ENCODE measurements at places on chromosomes 3 and 15. TPM values are rescaled to one million over a fixed set of nuclear protein-coding genes. Genes with fewer than 3 reads are reported as not detected.
A peak's percentile ranks its signal among the peaks of the same experiment; 100 is the strongest.

Gene ISLR2
- total RNA-seq = not detected

DNA sequence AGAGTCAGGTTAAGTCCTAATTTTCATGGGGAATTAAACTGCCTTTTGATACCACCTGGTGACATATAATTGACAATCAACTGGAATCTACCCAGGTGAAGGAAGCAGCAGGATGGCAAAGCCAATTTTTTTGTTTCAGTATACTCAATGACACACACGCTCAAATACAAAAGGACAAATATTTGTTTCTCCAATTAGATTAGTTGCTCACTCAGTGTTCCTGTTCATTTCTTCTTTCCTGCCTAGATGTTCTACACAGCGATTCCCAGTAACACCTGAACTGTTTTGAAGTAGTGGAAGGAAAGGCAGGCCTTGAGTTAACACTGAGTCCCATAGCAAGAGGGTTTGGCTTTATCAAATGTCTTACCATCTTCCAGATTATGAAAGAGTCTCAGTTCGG lies 157.5 kb downstream of the PDZRN3 start:
- DNase-seq = no peak

DNA sequence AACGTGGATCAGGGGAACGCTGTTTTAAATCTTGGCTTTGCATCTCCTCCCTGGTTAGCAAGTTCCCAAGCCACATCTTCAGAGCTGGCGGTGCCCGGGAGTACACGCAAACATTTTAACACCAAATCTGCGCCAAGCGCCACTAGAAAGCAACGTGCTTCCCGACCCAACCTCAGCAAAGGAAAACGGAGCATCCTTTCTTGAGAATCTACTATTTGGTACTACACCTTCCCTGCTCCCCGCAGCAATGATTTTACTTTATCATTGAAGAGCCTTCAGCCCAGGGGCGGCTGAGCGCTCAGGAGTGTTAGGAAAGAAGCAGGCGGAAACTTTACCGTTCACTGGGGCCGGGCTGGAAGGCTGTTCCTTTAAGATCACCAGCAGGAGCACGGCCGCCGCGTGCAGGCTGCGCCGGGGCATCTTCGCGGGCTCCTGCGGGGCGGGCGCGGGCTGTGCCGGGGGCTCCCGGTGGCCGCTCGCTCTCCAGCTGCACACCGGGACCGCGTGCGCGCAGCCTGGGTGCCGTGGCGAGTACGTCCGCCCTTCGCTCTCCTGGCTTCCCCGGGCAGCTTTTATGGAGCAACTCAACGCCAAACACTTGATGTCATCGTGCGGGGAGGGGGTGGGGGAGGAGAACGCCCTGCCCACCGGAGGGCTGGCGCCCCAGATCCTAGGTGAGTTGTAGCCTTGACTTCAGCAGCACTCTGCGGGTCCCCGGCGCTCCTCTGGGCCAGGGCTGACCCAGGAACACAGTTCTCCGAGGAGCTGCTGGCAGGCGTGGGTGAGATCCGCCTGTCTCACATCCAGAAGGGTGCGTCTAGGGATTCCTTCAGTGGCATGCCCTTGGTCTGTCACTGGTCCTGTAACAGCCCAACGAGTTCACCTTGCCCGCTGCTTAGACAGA lies at the start of gene CA12:
TSS of gene CA12 (minus strand) at position 546 of the 904 bp plus-strand sequence. CDS start at position 420, 126 bp downstream.
- no peak for DNase-seq

Gene LYZL4
- not detected for total RNA-seq

GRCh38 chr3:187706971-187707370 lies 4.6 kb upstream of the RTP2 start:
- no peak for DNase-seq

Gene AHSG
- total RNA-seq = 718 TPM

- peak; percentile 81 for DNase-seq
These were observed 9.8 kb downstream of the SLC6A1 start for GRCh38 chr3:11002371-11002807.

Gene FILIP1L
- 4.3 TPM for total RNA-seq

Gene ADGRG7
- total RNA-seq = 22.7 TPM

DNA sequence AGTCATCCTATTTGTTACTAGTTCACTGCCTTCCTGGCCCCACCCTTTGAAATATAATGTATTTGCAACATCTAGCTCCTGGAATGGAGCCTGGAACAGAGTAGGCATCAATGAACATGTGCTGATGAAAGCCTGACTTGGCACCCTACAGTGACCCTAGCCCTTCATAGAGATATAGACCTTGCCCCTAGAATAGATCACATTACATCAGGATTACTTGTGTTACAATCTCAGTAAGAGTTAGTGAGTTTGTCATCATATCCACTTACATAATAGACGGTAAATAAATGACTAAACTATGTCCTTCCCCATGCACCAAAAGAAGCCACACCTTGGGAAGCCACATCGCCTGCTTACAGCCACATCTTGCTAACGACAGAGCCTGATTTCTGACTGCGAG lies 110.5 kb upstream of the WNT5A start:
- peak; percentile 66 for DNase-seq

GRCh38 chr3:124510290-124510689 lies 220.0 kb upstream of the UMPS start:
- no peak for DNase-seq

DNA sequence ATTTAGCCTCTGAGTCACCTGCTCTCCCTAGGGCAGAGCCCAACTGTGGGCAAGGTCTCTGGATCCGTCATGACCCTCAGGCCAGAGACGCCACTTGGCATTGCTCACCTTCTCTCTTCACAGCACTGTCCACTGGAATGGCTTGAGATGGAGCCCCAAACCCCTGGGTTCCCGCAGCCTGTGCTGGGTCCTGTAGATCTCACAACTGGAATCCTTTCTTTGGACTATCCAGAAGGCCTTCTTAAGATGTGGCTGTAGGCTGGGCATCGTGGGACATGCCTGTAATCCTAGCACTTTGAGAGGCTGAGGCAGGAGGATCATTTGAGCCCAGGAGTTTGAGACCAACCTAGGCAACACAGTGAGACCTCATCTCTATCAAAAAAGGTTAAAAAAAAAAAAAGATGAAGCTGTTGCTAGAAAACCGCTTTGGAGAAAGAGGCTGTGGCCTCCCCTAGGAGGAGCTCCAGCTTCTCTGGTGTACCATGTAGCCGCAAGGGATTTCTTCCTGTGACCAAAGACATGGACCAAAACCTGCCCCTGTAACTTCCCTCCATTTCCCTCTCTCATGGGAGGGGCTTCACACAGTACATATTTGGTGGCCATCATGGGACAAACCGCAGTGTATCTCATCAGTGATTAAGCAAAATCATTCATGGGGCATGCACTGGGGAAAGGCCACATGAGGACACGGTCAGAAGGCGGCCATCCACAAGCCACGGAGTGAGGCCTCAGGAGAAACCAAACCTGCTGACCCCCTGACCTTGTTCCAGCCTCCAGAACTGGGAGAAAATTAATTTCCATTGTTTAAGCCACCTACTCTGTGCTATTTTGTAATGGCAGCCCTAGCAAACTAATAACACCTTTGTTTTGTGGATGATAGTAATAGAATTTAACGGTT lies 23.3 kb upstream of the BUB1B start:
- no peak for DNase-seq

DNA sequence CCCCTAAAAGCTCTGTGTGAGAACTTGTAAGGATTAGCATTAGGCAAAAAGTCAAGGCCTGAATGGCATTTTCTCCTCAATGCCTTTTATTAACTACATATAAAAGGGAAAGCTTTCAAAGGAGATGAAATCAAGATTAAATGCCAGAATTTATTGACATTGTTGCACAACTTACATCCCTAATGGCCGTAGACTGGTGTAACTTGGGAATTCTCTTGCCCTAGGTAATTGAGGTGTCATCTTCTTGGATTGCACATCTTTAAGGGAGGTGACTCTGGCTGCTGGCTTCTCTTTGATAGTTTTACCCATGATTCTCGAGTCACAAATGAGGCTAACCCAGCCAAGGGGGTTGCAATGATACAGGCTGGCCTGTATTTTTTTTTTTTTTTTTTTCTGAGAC lies 249.1 kb downstream of the TBL1XR1 start:
- DNase-seq = no peak

GRCh38 chr3:30625541-30626438 lies 19.4 kb downstream of the TGFBR2 start:
- DNase-seq = peak; percentile 71

Gene ALPK3
- 5.2 TPM for total RNA-seq

Gene SPINT1
- total RNA-seq = 1.1 TPM

Gene CIAO2A
- 186 TPM for total RNA-seq

GRCh38 chr3:47908744-47909143 lies 105.8 kb downstream of the DHX30 start:
- no peak for DNase-seq

DNA sequence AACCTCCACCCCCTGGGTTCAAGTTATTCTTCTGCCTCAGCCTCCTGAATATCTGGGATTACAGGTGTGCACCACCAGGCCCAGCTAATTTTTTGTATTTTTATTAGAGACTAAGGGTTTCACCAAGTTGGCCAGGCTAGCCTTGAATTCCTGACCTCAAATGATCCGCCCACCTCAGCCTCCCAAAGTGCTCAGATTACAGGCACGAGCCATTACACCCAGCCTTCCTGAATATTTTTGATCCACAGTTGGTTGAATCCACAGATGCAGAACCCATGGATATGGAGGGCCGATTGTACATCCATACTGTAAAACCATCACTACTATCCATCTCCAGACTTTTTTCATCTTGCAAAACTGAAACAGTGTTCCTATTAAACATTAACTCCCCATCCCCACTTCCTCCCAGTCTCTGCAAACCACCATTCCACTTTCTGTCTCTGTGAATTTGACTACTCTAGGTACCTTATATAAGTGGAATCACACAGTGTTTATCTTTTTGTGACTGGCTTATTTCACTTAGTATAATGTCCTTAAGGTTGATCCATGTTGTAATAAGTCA lies 8.2 kb upstream of the TMEM62 start:
- no peak for DNase-seq

Gene EDEM1
- 40.6 TPM for total RNA-seq

- no peak for DNase-seq
These were observed 31.8 kb upstream of the ALDH1L1 start for GRCh38 chr3:126212250-126212619.

GRCh38 chr3:15051531-15051930 lies 13.6 kb downstream of the MRPS25 start:
- peak; percentile 51 for DNase-seq

GRCh38 chr15:92541291-92542200 lies 114.0 kb downstream of the FAM174B start:
- DNase-seq = no peak

DNA sequence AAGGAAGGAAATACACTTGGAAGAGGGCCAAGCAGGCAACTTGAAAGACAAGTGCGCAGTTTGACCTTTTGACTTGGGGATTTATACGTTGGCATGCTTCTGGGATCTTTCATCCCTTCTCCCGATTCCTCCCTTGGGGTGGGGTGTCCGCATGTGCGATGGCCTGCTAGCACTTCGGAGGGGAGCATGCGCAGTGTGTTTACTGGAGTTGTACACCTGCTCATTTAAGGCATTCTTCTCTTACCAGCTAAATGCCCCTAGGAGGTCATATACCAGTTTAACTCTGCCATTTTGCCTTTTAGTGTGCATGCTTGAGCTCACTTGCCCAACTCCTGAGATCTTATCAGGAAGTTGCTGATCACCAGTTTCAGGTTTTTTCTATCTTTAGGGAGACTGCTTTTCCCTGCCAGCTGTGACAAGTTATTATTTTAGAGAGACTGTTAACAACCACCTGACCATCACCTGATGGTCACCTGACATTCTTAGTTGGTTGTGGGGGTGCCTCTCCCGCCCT lies 63.5 kb downstream of the BFSP2 start:
- no peak for DNase-seq

Gene GPR171
- total RNA-seq = 0.99 TPM

DNA sequence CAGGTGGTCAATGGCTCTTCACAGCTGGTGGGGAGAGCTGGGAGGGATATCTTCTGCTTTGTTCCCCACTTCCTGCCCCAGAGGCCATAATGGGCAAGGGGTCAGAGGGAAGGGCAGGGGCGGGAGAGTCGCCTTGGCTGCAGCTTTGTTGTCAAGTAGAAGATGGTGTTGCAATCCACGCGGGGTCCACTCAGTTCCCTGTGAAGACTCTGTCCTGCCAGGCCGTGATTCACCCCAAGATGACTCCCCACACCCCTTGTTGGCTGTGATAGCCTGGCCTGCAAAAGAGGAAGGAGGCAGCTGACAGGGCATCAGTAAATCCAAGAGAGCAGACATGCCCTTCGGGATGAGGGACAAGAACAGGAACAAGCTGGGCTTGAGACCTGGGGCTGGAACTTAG lies 6.9 kb downstream of the GALNT15 start:
- DNase-seq = peak; percentile 45

- no peak for DNase-seq
These were observed 58.5 kb downstream of the ECT2 start for GRCh38 chr3:172808969-172809546.

GRCh38 chr3:1235526-1236120 lies 142.8 kb downstream of the CNTN6 start:
- no peak for DNase-seq

GRCh38 chr15:96047255-96047931 lies 283.1 kb upstream of the NR2F2 start:
- DNase-seq = no peak

- no peak for DNase-seq
These were observed 220 bp downstream of the TP63 start for GRCh38 chr3:189631409-189631808.

DNA sequence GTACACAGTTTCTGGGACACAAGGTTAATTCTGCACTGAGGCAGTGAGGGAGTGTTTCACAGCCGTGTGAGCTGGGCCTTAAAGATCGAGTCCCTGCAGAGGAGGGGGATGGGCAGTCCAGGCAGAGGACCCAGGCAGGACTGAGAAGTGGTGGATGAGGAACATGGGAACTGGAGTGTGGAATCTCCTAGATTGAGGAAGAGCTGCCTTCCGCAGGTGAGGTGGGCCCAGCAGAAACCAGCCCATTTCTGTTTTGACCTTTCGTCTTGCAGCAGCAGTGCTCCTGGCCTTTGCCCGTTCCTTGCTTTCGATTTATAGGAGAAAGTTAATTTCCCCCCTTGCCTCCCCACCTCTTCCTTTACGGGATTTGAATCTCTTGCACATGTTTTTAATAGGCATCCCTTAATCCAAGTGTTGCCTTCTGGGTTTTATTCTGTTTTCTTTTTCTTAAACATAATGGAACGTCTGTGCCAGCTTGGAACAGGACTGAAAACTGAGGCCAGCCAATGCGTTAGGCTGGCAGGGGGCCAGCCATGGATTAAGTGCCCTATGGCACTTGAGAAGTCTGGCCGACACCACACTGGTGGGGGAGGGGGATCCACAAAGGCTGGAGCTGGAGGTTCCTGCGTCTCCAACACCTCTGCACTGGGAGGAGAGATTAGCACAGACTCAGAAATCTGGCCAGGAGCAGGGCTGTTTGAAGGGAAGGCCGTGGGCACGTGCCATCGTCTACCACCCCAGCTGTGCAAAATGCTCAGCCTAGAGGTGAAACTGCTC lies 78.1 kb downstream of the AAGAB start:
- DNase-seq = no peak

DNA sequence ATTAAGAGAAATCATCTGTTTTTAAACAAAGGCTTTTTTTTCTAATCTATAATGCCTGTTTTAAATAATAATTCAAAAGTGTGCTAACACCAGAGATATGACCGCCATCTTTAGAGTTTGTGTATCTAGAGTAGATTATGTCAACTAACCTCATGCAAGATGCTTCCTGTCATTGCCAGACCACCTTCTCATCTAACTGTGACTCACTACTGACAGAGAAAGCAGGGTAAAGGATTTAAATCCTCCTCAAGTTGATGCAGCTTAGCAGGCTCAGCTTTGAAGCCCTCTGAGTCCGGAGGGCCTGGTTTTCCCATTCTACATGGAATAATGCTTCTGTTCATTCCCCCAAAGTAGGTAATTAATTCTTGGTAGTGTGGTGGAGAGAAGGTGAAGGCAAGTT lies 108.5 kb downstream of the ECT2 start:
- no peak for DNase-seq

Gene CA12
- 18.3 TPM for total RNA-seq

- no peak for DNase-seq
These were observed 288.0 kb downstream of the UACA start for GRCh38 chr15:70475407-70475781.

Gene RAB27A
- total RNA-seq = 41.4 TPM

All from right lobe of liver (tissue), 6 donors.